Lung (tissue), 17 donors: ENCODE measurements at places on chromosomes 12 and 14. TPM values are rescaled to one million over a fixed set of nuclear protein-coding genes. Genes with fewer than 3 reads are reported as not detected.

- H3K4me3 ChIP-seq, result no peak overlapping the region
- H3K27me3 ChIP-seq, result no peaks in the 10 kb centered on the region
- H3K27ac ChIP-seq, result no peak overlapping the region
- H3K4me1 ChIP-seq, result peaks cover 27% of the 10 kb centered on the region
Observed at GRCh38 chr14:90669731-90670130, 146.5 kb downstream of the TTC7B start.

GRCh38 chr12:122197612-122197966 is 5.9 kb upstream of the B3GNT4 start:
- H3K27ac ChIP-seq, result no peak overlapping the region
- no peak overlapping the region for H3K4me3 ChIP-seq
- H3K27me3 ChIP-seq, result no peaks in the 10 kb centered on the region
- DNase-seq, result no peak
- H3K36me3 ChIP-seq, result no peaks in the 10 kb centered on the region

DNA sequence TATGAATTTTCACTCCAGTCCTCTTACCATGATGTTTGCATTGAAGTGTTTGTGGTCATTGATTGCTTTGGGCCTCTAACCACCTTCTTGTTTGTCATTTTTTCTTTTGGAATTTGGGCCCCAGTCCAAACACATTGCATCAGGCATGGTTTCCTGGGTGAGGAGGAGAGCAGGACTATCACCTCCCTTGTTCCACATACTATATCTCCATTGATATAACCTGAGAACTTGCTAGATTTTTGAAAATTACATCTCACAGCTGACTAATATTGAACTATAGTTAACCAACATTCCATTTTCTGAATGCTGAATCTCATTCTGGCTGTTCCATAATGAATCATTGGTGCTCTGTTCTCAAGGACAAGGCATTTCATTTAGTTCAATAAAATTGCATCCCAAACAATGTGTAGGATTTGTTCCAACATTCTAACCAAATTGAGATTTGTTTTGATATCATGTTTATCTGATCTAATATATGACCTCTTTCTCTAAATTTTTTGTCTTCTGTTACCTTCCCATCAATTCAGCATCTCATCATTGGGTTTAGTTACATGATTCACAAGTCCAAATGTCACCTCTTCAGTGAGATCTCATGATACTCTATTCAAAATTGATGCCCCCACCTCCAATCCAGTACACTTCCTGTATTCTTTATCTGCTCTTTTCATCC is 329.0 kb downstream of the ZFP36L1 start:
- H3K36me3 ChIP-seq, result no peaks in the 10 kb centered on the region
- no peak overlapping the region for H3K4me3 ChIP-seq
- H3K4me1 ChIP-seq, result peaks cover 3% of the 10 kb centered on the region
- no peak overlapping the region for H3K27ac ChIP-seq

- H3K4me3 ChIP-seq, result no peak overlapping the region
- DNase-seq, result no peak
- no peaks in the 10 kb centered on the region for H3K27me3 ChIP-seq
- no peak overlapping the region for H3K27ac ChIP-seq
Observed at GRCh38 chr14:64604881-64605280, 55.1 kb downstream of the PPP1R36 start.

DNA sequence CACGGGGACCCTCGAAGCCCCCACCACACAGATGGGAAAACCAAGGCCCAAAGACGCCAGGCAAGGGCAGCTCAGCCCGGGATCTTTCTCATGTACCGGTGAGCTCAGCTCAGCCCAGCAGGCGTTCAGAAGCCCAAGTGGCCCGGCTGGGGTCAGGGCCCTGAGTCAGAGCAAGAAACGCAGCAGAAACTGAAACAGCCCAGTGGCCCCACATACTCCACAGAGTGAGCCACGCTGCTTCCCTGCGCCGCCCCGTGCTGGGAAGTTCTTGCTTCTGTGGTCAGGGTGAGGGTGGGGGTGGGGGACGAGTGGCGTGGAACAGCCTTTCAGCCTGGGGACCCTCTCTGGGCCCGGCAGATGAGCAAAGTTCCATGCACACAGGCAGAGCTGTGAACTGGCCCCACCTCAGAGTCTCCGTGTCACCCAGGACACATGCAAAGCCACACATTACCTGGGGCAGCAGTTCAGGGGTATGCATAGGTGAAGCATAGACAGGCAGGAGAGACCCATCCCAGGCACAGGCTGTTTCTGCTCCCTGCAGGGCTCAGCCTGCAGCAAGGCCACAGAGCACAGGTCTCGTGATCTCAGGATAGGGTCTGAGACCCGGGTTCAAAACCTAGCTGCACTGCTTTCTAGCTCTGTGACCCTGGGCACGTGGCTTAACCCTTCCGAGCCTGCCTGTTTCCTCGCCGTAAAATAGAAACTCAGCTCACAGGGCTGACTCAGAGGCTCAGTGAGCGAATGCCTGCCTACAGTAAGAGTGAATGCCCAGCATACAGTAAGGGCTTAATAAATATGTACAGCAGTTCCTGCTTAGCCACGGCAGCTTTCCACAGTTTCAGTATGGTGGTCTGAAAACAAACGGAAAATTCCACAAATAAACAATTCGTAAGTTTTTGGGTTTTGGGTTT is 21.6 kb downstream of the NCOR2 start:
- no peak for DNase-seq
- peaks cover 36% of the 10 kb centered on the region for H3K4me1 ChIP-seq
- H3K4me3 ChIP-seq, result no peak overlapping the region

DNA sequence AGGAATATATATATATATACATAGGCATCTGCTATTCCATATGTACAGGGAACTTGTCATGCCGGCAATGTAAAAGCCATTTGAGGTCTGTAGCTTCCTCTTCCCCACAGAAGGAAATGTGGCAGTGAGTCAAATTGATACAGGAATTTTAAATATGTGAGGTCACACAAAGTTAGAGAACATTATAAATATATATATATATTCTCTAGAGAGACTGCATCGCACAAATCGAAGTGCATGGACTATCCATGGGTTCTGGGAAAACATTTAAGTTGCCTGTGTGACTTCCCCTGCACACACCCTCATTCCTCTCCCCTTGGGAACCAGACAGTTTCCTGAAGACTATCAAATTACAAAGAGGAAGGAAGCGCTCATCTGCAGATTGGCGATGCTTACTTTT is 100.9 kb upstream of the CCDC91 start:
- DNase-seq, result no peak
- H3K4me1 ChIP-seq, result no peaks in the 10 kb centered on the region
- H3K4me3 ChIP-seq, result no peak overlapping the region
- peaks cover 2% of the 10 kb centered on the region for H3K27me3 ChIP-seq
- H3K36me3 ChIP-seq, result no peaks in the 10 kb centered on the region
- H3K27ac ChIP-seq, result no peak overlapping the region

GRCh38 chr12:1878214-1878613 is 40.2 kb downstream of the CACNA2D4 start:
- no peak for DNase-seq
- no peak overlapping the region for H3K27ac ChIP-seq
- no peaks in the 10 kb centered on the region for H3K4me1 ChIP-seq
- no peaks in the 10 kb centered on the region for H3K27me3 ChIP-seq
- no peak overlapping the region for H3K4me3 ChIP-seq

DNA sequence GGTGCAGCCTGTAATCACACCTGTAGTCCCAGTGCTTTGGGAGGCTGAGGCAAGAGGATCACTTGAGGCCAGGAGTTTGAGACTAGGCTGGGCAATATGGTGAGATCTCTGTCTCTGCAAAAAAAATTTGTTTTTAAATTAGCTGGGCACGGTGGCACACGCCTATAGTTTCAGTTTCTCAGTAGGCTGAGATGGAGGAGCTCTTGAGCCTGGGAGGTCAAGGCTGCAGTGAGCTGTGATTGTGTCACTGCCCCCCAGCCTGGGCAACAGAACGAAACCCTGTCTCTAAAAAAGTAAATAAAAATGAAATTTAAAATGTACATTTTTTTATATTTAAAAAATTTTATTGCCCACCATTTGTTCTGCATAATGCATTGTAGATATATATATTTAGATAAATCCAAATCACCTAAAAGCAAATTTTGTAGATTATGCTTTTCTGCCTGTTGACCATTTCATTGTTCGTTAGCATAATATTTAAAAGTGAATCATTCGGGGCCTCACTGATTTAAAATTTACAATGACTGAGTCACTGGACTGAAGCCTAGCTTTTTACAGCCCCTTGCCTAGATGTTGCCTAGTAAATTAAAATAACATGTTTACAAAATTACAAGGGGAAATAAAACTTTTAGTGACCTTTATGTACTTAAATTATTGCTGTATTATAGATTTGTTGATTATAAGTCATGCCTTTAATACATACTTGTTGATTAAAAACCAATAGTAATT is 87.9 kb downstream of the USP15 start:
- peaks cover under 1% of the 10 kb centered on the region for H3K4me1 ChIP-seq
- H3K36me3 ChIP-seq, result peaks cover 2% of the 10 kb centered on the region
- H3K27ac ChIP-seq, result no peak overlapping the region
- DNase-seq, result no peak

DNA sequence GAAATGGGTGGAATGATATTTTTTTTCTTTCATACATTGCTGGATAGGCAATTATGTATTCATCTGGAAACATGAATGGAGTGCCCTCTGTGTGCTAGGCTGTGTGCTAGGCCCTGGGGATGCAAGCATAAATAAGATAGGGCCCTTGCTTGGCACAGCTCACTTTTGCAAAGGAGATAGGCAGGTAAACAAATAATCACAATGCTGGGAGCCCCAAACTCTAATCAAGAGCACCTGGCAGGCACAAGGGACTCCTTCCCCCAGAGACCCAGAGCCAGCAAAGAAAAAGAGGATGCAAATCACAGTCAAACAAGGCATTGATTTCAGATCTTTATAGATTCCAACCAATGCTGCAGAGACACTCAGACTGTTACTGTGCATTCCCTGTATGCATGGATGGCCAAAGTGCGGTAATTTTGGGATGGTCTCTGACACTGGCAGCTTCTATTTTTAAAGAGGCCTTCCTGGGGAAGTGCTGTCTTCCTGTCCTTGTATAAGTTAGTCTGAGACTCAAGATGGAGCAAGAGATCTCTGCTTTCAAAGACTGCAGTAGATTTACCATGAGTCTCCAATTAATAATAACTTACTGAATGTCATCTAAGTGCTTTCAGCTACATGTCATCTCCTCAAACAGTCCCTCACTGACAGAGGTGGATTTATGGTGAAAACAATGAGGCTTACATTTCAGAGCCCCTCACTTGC is 45.1 kb upstream of the CPM start:
- no peaks in the 10 kb centered on the region for H3K4me1 ChIP-seq
- no peak overlapping the region for H3K27ac ChIP-seq
- no peaks in the 10 kb centered on the region for H3K36me3 ChIP-seq
- DNase-seq, result no peak

Gene SLC39A2
- 0.02 TPM for polyA plus RNA-seq

Gene PRKD1
- polyA plus RNA-seq, result 5.2 TPM

- H3K27ac ChIP-seq, result peak overlapping the region; percentile 80
- DNase-seq, result no peak
- H3K4me1 ChIP-seq, result peaks cover 2% of the 10 kb centered on the region
Observed at GRCh38 chr14:35374263-35374712, 30.3 kb downstream of the NFKBIA start.

DNA sequence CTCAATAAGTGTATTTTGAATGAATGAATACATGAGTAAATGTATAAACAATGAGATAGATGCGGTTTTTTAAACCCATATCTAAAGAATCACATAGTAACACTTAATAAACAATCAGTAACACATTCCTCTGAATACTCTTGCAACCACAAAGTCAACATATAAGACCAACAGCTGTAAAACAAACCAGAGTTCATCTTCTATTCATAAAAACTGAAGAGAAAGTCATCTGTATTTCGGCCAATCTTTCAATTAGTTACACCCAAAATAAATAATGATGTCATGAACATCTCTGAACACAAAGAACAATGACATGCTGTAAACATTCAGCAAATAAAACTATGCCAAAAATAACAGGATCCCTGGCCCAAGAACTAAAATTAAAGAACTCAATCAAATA is 47.2 kb downstream of the ARMH4 start:
- no peak overlapping the region for H3K4me3 ChIP-seq
- no peaks in the 10 kb centered on the region for H3K4me1 ChIP-seq
- DNase-seq, result peak; percentile 73

DNA sequence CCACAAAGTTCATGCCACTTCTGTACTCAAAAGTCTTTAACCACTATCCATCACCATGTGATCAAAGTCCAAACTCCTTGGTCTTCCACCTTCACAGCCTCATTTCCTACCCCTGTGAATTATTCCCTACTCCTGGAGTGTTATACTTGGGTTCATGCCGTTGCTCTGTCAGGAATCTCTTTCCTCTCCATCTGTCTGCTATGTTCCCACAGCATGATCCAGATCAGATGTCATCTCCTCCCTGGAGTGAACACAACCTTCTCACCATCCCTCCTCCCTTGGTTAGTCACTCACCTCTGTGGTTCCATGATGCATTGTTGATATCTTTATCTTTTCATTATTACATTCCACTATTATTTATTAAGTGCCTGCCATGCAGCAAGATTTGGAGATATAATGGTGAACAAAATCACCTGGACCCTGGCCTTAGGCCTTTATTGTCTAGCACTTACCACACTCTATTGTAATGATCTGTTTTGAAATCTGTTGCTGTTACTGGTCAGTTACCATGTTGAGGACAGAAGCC is 22.4 kb downstream of the LACRT start:
- no peak for DNase-seq
- H3K27me3 ChIP-seq, result no peaks in the 10 kb centered on the region
- no peaks in the 10 kb centered on the region for H3K4me1 ChIP-seq
- H3K36me3 ChIP-seq, result no peaks in the 10 kb centered on the region

Gene CPNE6
- not detected for polyA plus RNA-seq

Gene SSTR1
- polyA plus RNA-seq, result 2.2 TPM

GRCh38 chr12:48106681-48107613 is 1.1 kb upstream of the SENP1 start:
- peak overlapping the region; percentile 95 for H3K4me3 ChIP-seq
- H3K27me3 ChIP-seq, result no peaks in the 10 kb centered on the region
- peaks cover 2% of the 10 kb centered on the region for H3K4me1 ChIP-seq
- H3K36me3 ChIP-seq, result no peaks in the 10 kb centered on the region

Gene MMP19
- polyA plus RNA-seq, result 9.3 TPM

GRCh38 chr12:76717314-76717713 is 46.6 kb upstream of the ZDHHC17 start:
- no peaks in the 10 kb centered on the region for H3K36me3 ChIP-seq
- no peaks in the 10 kb centered on the region for H3K27me3 ChIP-seq
- H3K27ac ChIP-seq, result no peak overlapping the region
- DNase-seq, result no peak
- no peak overlapping the region for H3K4me3 ChIP-seq

GRCh38 chr12:94898388-94898787 is 105.1 kb downstream of the NDUFA12 start:
- no peaks in the 10 kb centered on the region for H3K36me3 ChIP-seq
- peak; percentile 58 for DNase-seq
- no peaks in the 10 kb centered on the region for H3K27me3 ChIP-seq
- H3K4me1 ChIP-seq, result no peaks in the 10 kb centered on the region

DNA sequence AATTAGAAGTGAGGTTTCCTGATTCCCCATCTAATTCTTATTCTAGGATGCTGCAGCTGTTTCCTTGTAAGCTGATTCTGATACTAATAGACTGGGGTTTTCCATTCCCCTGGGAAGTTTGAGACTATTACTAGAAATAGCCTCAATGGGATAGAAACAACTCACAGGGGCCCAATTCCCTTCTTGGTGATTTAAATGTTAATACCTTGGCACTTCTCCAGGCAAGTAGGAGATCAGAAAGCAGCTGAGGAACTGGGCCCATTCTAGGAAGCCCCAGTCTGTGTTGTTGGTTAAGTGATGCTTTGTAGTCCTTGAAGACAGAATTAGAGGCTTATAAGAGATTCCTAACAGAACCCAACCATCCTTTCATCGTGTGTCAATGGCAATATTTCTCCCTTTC is 407.0 kb upstream of the SEL1L start:
- no peak overlapping the region for H3K27ac ChIP-seq
- DNase-seq, result no peak
- H3K4me3 ChIP-seq, result no peak overlapping the region
- H3K27me3 ChIP-seq, result no peaks in the 10 kb centered on the region
